ENCODE measurements at places on chromosomes 6 and 20. TPM values are rescaled to one million over a fixed set of nuclear protein-coding genes. Genes with fewer than 3 reads are reported as not detected.
A peak's percentile ranks its signal among the peaks of the same experiment; 100 is the strongest.

Gene MMP24
- 0.45 TPM for total RNA-seq

Gene CLDN20
- not detected for total RNA-seq

Gene CALHM6
- total RNA-seq: 1.2 TPM

Gene NKX2-2
- not detected for total RNA-seq

Gene BMP2
- 3.0 TPM for total RNA-seq

Gene TREM2
- total RNA-seq: 0.59 TPM

Gene SALL4
- total RNA-seq: not detected

Gene ZNF337
- 8.3 TPM for total RNA-seq

Gene UBE2J1
- total RNA-seq: 13.6 TPM

Gene APCDD1L
- total RNA-seq: 0.25 TPM

Gene PPP1R14C
- 123 TPM for total RNA-seq

GRCh38 chr20:17565169-17565845 is 4.6 kb upstream of the DSTN start:
- DNase-seq: no peak

DNA sequence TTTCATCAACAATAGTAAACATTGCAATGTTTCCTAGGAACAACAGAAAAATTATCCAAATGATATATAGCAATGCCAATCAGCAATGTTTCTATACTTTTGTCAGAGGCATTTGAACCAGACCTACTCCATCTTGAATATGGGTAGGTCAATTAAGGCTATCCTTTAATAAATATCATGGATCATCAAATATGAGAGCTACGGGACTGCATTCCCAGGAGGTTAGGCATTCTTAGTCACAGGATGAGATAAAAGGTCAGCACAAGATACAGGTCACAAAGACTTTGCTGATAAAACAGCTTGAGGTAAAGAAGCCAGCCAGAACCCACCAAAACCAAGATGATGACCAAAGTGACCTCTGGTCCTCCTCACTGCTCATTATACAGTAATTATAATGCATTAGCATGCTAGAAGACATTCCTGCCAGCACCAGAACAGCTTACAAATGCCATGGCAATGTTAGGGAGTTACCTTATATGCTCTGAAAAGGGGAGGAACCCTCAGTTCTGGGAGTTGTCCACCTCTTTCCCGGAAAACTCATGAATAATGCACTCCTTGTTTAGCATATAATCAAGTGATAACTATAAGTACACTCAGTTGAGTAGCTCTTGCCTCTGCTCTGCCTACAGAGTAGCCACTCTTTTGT is 8.6 kb upstream of the SERPINB6 start:
- DNase-seq: no peak

DNA sequence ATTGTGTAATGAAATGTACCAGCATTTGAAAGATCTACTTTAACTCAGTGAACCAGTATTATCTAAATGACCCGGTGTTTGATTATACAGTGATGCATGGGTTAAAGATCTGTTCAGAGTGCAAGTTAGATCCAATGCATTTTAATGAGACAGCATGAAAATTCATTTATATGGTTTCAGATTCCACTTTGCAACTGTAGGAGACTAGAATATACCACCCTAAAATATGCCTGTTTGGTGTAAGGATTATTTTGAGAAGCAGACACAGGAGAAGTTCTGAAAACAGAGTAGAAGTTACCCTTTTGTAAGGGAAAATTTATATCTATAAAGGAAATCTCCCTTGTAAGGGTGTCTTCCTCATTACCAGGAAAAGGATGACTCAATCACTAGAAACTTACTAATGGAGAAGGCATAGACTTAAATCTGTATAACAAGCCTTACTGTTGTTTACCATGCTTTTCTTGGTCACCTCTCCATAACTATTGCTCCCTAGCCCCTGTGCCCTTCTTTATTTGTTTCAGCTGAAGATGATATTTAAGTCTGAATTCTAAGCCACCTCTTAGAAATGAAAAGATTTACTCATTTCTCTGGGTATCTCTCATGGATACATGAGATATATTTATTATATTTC is 105.4 kb downstream of the NCOA3 start:
- DNase-seq: no peak

- no peak for DNase-seq
Measured at GRCh38 chr6:170179616-170180324, 111.1 kb downstream of the DLL1 start.

GRCh38 chr6:107977283-107977682 is 19.3 kb upstream of the SEC63 start:
- DNase-seq: no peak

DNA sequence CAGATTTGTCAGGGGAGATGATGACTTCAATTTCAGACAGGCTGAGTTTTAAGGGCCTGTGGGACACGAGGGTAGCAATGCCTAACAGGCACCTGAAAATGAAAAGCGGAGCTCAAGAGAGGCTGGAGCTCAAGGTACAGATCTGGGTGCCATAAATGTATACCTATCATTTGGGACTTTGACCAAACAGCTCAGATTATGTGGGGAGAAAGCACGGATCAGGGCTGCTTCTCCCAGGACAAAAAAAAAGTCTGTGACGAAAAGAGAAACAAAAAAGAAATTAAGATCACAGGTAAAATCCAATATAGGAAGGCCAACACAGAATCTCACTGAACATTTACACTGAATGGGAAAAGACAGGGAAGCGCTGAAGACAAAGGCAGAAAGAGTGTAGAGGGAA is 1.9 kb downstream of the PRELID3B start:
- no peak for DNase-seq

DNA sequence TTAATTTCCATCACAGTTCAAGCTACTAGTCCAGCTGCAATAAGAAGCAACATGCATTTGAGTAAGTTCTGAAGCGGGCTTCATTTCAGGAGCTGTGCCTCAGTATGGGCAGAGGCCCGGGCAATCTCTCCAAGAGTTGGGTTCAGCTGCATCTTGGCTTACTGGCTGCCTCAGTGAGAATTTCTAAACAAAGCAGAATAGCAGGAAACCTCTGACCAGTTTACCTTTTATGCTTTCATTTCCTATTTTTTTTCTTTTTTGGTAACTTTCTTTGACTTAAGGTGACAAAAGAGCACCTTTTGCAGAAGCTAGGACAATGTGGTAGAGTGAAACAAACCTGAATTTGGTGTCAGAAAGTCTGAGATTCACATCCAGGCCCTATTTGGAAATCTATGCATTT is 51.0 kb upstream of the FBXO30 start:
- DNase-seq: no peak

- no peak for DNase-seq
Measured at GRCh38 chr20:13294522-13294921, 73.4 kb downstream of the ISM1 start.

DNA sequence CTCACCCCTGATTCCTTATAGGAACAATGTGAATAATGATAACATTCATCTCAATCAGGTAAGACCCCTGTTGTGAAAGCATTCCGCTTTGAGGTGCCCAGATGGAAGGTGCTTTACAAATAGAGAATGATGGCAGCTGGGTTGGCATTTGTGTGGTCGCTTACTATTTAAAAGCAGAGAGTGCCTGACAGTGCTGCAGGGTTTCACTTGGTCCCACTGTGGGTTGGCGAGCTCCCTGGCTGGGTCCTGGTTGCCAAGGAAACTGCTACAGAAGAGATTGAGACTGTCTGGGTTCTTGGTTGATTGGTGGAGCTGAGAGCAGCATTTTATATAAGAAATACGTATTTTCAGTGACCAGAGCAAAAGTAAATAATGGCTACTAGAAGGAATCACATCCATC is 207.2 kb upstream of the KCNQ5 start:
- no peak for DNase-seq

GRCh38 chr20:34172926-34173325 is 60.9 kb upstream of the EIF2S2 start:
- DNase-seq: no peak

- no peak for DNase-seq
Measured at GRCh38 chr6:47407300-47408281, 70.0 kb upstream of the CD2AP start.

DNA sequence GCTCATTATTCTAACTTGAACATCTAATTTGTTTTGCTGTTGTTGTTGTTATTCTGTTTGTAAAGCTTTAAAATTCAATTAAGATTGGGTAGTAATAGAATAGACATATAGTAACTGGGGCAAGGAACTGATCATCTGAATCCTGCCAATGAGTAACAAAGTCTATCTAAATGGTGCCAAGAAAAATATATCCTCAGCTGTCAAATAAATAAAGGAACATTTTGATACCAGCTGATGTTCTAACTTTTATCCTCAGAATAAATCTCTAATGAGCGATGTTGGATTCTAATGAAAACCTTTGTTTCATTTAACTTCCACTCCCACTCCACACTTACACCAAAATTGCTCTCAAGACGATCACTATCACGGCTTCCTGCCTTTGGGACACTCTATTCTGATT is 210.9 kb downstream of the TINAG start:
- DNase-seq: no peak

- no peak for DNase-seq
Measured at GRCh38 chr20:1327827-1328679, 886 bp downstream of the SDCBP2 start.

GRCh38 chr6:144278659-144279314 is 6.3 kb upstream of the UTRN start:
- DNase-seq: no peak

GRCh38 chr20:1330075-1330830 is 1.3 kb upstream of the SDCBP2 start:
- DNase-seq: peak; percentile 80

- DNase-seq: no peak
Measured at GRCh38 chr20:4046311-4046924, 31.1 kb upstream of the RNF24 start.

GRCh38 chr6:3013486-3013885 is 13.8 kb downstream of the NQO2 start:
- no peak for DNase-seq
